ENCODE measurements at places on chromosomes 12 and 14. TPM values are rescaled to one million over a fixed set of nuclear protein-coding genes. Genes with fewer than 3 reads are reported as not detected.

DNA sequence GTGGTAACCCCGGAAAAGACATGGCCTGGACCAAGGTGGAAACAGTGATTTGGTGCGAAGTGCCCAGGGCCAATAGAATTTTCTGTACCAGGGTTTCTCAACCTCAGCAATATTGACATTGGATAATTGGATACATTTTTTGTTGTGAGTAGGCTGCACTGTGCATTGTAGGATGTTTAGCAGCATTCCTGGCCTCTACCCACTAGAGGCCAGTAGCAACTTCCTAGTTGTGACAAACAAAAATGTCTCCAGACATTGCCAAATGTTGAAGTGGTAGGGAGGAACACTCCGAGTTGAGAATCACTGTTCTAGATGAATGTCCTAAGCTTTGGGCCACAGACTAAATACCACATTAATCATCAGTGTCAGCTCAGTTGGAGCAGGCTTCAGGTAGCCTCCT, 6.2 kb upstream of the CGRRF1 start:
- no peak for DNase-seq

- no peak for DNase-seq
These were observed 31.5 kb upstream of the CACNA2D4 start for GRCh38 chr12:1949771-1950470.

The SERPINA10 gene
- not detected for total RNA-seq

DNA sequence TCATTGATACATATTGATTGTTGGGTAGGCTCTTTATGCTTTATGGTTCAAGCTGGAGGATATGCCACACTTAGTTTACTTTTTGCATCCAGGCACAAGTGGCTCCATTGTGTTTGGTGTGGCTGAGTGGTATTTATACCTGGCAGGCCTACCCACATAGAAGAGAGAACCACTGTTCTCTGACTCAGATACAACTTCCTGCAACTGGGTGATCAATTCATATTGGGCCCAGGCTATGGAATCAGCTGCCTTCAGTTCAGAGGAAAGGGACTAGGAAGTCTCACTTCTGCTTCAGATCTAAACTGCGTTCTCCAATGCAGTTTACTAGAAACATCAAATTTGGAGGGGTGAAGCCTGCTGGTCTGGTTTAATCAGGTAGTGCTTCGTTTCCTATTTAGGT, 49.8 kb upstream of the LRRK2 start:
- no peak for DNase-seq

GRCh38 chr14:21063479-21063878, 5.9 kb downstream of the RNASE8 start:
- no peak for DNase-seq

The RASSF8 gene
- total RNA-seq: 0.31 TPM

- DNase-seq: peak; percentile 50
These were observed 38.2 kb downstream of the EVL start for GRCh38 chr14:100103250-100104005.

DNA sequence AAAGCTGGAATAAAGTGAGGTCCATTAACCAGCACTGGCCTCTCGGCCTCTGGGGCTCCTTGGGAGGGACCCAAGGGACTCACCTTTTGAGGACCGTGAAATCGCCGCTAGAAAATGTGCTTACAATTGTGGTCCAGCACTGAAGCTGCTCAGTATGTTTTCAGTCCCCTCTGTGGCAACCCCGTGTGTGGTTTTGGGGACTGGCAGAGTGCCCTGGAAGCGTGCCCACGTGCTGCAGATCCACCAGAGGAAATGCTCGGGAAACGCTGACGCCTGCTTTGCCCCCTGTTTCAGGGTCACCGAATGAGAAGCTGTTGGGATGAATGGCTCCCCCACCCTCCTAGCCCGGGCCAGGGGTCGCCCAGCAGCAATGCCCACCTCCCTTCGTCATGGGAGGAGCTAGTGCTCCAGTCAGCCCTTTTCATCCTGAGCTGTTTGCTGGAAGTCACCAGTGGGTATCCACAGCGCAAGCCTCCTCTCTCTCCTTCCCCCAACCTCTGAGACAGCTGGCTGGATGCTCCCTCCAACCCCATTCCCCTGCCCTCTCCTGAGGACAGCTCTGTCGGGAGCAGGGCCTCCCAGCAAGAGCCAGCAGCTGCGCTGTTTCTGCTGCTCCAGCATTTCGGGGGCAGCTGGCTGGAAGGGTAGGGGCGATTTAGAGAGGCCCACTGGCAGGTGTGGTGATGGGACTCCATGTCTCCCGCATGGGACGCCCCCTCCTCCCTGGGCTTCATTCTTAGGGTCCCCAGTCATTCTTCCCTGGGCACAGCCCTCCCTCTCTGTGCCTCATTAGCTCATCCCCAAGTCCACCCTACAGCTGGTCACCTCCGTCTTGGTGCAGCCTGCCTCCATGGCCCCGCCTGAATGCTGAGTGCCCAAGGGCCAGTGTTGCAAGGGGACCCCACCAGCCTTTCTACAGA, 33.2 kb upstream of the PPP1R13B start:
- DNase-seq: peak; percentile 29

The ERBB3 gene
- total RNA-seq: 1.9 TPM

GRCh38 chr12:4356041-4356327, 23.5 kb downstream of the FGF23 start:
- DNase-seq: peak; percentile 18

- no peak for DNase-seq
These were observed 5.0 kb upstream of the FBRSL1 start for GRCh38 chr12:132484891-132485441.

DNA sequence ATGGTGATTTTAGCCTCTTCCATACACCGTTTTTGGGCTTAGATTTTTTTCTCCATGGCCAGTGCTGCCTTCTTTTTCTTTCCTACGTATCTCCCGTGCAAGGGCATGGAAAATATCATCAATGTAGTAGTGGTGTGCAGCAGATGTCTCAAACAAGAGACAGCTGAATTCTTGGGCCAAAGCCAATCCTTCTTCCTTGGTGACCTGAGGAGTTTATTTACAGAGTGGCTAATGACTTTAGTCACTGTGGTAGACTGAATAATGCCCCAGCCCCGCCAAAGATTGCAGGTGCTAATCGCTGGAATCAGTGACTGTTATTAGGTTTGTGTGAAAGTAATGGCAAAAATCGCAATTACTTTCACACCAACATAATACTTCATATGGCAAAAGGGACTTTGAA, 235.5 kb upstream of the NOS1 start:
- no peak for DNase-seq

GRCh38 chr12:57416039-57416996, 14.5 kb downstream of the R3HDM2 start:
- no peak for DNase-seq

DNA sequence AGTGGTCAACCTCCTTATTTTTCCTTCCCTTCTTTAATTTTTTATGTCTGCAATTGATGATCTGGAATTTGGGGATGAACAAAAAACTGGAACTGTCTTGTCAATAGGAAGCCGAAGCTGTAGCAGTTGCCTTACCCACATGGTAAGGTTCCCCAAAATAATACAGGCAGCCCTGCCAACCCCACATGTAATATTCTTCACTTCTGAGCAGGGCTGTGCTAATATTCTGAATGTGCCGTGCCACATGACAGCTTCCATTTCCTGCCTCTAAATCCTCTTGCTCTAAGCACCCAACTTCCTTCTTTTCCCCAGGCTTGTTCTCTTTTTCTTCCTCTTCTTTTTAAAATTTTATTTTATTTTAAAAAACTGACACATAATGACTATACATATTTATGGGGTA, 39.6 kb downstream of the GPATCH2L start:
- DNase-seq: no peak

The MEG3 gene
- not detected for total RNA-seq

The NID2 gene
- total RNA-seq: not detected

DNA sequence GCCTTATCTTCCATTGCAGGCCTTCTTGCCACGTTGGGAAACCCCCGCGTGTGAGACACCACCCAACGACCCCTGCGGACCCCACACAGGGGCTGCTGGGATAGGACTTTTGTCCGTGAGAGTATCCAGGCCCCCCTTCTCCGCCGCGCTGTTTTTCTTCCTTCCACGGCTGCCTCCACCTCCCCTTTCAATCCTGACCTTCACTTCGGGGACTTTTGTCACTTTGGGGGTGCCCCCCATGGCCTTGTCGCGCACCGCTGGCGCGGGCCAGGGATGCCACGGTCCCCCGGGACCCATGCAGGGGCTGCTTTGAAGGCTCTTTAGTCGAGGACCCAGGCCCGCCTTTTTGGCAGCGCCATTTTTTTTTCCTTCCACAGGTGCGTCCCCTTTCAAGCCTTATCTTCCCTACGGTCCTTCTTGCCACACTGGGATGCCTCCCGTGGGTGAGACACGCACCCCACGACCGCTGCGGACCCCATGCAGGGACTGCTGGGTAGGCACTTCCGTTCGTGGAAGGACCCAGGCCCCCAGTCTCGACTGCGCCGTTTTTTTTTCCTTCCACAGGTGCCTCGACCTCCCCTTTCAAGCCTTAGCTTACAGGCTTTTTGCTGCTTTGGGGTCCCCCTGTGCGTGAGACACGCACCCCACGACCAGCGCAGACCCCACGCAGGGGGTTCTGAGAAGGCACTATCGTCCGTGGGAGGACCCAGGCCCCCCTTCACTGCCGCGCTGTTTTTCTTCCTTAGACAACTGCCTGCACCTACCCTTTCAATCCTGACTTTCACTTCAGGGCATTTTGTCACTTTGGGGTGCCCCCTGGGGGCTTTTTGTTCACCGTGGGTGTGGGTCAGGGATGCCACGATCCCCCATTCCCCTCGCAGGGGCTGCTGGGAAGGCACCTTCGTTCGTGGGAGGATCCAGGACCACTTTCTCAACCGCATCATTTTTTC, 267.4 kb downstream of the ALG10 start:
- DNase-seq: no peak

- no peak for DNase-seq
These were observed 1327.5 kb upstream of the FLRT2 start for GRCh38 chr14:84202486-84202885.

The RTL1 gene
- total RNA-seq: not detected

DNA sequence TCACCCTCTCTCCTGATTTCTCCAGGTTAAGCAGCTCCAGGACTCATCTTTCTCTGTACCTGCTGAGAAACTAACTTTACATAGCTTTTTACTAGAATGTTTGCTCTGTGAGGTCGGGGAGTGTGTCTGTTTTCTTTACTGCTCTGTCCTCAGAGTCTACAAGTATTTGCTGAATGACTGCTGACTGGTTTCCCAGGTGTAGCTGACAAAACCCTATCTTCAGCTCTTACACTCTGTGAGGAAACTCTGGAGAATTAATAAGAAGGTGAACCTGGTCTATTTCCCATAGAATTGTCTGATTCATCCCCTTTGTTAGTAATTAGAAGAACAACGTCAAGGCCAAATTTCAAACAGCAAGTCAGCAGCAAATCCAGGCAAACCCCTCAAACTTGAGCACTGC, 226.8 kb downstream of the ZFP36L1 start:
- DNase-seq: no peak

The GPRC5D gene
- total RNA-seq: not detected

DNA sequence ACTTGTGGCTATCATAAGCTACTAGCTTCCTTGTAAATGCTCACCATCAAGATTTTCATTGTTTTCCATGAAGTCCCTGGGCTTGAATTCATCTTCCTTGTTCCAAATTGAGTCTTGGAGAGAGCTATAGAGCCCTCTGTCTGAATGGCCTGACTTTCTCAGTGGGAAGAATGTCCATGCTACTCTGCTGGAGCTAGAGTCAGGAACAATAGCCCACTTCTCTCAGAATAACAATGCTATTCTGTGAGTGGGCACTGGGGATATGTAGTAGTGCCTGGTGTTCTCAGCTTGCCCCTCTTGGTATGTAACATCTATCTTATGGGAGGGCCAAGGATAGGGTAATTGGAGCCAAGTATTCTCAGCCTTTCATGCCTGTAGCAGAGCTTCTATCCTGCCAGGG, 127.6 kb upstream of the TRHDE start:
- no peak for DNase-seq

DNA sequence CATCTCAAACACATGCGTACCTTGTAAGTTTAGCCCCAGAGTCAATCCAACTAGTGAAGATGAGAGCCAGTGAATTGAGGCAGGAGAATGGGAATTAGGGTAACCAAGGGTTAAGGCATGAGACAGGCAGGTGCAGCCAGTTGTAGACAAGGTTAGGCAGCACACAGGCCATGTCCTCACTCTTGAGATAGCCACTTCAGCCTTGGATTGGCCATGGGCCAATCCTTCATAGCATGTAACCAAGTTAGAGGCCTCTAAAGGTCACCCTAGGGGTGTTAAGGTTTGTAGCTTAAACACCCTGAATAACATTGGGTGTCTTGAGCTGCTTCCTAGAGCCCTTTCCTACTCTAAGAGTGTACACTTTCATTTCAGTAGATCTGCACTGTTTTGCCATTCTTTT, 208.2 kb upstream of the RBM19 start:
- DNase-seq: no peak

DNA sequence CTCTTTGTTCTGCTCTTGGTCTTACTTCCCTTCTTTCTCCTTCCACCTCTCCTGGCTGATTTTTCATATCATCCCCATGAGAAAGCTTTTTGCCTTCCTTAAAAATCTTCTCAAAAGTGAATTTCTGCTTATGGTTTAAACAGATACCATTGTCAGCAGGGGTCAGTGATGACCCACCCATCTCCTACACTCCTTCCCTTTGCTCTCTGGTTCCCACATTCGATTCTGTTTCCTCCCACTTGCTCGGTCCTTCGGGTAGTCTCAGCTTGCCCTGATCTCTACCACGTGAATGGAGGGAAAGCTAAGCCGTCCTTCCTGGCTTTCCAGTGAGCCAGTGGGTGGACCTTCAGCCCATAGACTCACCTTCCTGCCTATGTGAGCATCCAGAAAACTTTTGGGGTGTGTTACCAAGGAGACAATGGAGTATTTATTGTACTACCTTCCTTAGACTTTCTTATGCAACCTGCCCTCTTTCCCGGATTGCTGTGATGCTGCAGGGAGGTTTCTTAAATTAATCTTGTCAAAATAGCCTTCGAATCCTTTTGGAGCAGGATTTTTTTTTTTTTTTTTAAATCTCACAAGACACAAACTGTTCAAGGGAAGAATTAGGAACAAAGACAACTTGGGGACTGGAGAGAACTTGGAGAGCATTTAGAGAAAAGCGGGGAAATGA, 306.3 kb downstream of the CACNA1C start:
- no peak for DNase-seq

DNA sequence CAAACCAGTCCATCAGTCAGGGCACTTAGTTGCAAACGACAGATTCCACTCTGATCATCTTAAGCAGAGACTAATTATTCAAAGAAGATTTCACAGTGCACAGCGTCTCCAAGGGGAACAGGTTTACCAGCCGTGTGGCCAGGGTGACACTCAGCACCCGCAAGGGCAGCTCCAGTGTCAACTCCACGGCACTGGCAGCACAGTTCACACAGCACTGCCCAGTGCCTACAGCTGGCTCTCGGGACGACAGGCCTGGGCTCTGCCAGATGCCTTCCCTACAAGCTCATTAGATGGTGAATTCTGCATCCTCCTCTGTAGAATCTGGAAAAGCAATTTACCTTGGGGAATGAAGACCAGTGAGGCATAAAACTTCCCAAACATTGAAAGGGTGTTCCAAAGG, 4.9 kb downstream of the OR10P1 start:
- no peak for DNase-seq

GRCh38 chr12:51480978-51481377, 56.3 kb downstream of the SLC4A8 start:
- no peak for DNase-seq

The PTHLH gene
- total RNA-seq: 0.33 TPM

- no peak for DNase-seq
These were observed 52.9 kb downstream of the PPP4R4 start for GRCh38 chr14:94227029-94227428.

The RIPK3 gene
- 12.5 TPM for total RNA-seq

Data from CD8-positive, alpha-beta memory T cell (primary cell).